HT-29 (cell line): ENCODE measurements at places on chromosomes 5 and 9.

GRCh38 chr5:172459783-172460165 lies 5.4 kb upstream of the SH3PXD2B start:
- no peak for DNase-seq

GRCh38 chr5:158159621-158160020 lies 300.7 kb upstream of the CLINT1 start:
- no peak for DNase-seq

- no peak for DNase-seq
Observed at GRCh38 chr9:87770616-87771315, 44.8 kb downstream of the CTSL start.

DNA sequence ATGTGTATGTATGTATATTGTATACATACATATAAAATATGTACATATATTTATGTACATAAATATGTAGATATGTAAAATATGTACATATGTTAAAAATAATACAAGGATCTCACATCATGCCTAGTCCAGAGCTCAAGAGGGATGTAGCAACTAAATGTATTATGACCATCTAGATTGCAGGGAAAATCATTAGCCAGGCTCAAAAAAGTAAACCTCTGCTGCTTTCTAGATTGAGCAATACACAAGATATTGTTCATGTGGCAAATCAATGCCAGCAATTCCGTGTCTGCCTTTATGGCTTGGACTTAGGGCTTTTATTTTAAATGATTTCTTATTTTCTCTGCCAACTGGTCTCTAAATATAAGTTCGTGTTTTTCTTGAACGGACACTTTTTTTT lies 65.2 kb downstream of the RAI14 start:
- DNase-seq: no peak

DNA sequence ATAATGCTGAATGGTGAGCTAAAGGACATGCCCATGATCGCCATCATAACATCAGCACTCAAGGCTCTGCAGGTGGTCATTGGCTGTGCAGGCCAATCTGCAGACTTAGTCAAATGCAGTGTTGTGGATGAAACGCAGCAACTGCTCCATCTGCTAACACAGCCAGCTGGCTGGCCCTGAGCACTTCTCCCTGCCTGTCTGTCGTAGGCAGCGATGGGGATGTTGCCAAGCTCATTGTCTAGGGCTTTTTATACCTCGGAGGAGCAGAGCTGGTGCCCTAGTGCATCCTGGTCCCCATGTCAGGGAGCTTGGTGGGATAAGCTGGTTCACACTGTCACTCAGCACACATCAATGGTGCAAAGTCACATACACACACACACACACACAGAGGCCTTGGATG lies 189.4 kb downstream of the TENT4A start:
- DNase-seq: no peak

DNA sequence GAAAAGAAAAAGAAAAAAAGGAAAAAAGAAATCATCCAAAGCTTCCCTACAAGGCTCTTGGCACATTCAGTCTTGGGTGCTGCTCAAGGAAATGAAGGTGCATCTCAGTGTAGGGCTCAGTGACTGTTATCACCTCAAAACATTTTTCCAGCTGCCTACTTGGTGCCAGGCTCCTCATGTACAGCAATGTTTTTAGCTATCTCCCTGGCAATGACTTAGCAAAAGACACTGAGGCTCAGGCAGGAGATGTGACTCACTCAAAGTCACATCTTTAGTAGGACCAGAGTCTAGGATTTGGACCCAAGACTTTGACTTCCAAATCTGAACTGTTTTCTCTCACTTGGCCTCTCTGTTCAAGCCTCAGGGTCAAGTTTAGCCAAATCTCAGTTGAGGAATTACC lies 264.2 kb downstream of the CRB2 start:
- DNase-seq: no peak

GRCh38 chr9:117835798-117836197 lies 131.6 kb downstream of the TLR4 start:
- DNase-seq: no peak

DNA sequence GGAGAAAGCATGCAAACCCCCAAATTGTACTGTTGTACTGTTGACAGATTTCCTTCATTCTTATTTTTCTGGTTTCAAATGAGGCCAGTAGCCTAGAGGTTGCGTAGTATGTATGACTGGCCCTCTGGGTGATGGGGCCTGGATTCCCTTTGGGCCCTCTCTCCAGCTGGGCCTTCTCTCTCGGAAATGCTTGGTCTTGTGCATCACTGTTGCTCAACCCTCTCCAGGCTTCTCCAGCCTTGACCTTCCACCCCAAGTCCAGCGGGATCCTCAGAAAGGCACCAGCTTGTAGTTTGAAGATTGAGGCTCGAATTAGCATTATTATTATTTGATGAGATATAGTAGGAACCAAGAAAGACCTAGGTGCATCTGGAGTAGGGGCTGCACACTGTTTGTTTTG lies 87.0 kb downstream of the ANGPTL2 start:
- no peak for DNase-seq

- DNase-seq: no peak
Observed at GRCh38 chr9:24587883-24588282, 42.2 kb upstream of the IZUMO3 start.

DNA sequence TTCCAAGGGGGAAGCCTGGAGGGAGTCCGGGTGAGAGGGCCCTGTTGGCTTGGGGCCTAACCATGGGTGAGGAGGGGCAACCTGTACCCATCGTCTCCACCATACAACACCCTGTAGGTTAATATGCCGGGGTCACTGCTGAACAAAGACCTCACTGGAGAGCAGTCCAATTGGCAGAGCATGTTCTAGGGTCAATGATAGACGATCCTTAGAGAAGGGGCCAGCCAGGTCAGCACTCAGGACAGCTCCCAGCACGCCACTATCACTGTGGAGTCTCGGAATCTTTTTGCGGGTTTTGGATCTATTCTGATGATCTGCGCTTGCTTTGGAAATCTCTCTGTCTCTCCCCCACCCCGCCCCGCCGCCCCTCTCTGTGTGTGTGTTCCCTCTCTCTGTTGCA lies 218.4 kb upstream of the MVB12B start:
- DNase-seq: no peak

DNA sequence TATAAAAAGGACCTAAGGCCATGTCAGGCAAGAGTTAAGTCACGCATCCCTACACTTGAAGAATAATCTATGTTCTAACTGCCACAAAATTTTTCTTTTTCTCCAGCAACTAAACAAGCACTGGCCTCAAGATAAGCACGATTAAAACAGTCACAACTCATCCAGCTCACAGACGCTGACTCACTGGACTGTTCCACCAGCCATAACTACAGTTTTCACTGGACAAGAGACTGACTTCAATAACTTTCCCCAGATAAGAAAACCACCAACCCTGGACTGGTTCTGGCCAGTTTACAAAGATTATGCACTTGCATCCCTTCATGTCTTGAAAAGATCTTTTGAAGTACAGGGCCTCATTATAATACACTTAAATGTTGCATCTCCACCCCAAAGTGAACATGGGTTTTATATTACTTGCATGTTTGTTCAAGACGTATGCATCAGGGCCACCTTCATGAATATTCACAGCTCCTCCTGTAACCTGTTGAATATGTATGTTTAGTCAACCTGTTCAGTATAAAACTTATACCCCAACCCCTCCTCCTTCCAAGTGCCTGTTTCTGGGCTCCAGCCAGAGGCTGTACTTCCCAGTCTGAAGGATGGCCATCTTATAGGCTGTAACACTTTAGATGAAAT lies 129.3 kb upstream of the EPB41L4A start:
- no peak for DNase-seq

GRCh38 chr9:27836661-27837401 lies 263.6 kb upstream of the C9orf72 start:
- no peak for DNase-seq

- DNase-seq: no peak
Observed at GRCh38 chr5:1318659-1319251, 23.9 kb upstream of the TERT start.

- no peak for DNase-seq
Observed at GRCh38 chr5:169422087-169422486, 121.1 kb upstream of the SLIT3 start.

DNA sequence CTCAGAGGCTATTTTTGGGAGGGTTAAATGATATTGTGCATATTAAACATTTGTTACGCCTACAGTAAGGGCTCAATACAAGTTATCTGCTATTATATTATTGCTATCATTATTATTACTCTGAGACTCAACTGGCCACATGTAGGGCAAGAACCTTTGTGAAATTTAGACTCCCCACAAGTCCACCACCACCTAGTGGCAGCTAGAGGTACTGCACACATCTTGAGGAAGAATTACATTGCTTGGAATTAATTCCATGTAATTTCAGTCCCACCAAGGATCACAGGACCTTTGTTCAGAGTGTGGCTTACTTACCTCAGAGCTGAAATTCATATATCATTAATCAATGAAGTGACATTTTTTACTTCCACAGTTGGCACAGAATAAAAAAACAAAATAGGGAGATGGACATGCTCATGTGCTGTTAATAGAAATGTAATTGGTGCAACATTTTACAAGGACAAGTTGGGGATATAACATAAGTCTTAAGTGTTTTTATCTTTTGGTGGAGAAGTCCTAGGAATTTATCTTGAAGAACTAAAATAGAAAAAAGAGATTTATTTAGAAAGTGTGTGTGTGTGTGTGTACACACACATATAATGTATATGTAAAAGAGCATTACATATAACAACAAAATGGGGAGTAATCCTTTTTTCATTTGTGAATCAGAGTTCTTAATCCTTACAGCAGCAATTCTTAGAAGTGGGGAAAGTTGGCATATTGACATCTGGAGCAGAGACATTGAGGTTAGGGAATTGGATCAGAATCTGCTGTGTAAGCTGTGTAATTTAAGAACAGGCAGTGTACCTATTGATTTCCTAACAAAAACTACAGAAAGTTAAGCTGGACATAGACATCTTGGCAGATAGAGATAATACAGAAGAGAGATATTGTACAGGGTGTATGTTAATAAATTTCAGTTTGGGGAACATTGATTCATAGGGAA lies 11.2 kb downstream of the MSANTD3 start:
- peak; percentile 78 for DNase-seq

GRCh38 chr5:170159947-170160346 lies 54.2 kb downstream of the FOXI1 start:
- DNase-seq: no peak

GRCh38 chr5:173310218-173310769 lies 17.9 kb downstream of the STC2 start:
- DNase-seq: no peak

- DNase-seq: no peak
Observed at GRCh38 chr5:160233215-160233614, 3.9 kb downstream of the FABP6 start.

DNA sequence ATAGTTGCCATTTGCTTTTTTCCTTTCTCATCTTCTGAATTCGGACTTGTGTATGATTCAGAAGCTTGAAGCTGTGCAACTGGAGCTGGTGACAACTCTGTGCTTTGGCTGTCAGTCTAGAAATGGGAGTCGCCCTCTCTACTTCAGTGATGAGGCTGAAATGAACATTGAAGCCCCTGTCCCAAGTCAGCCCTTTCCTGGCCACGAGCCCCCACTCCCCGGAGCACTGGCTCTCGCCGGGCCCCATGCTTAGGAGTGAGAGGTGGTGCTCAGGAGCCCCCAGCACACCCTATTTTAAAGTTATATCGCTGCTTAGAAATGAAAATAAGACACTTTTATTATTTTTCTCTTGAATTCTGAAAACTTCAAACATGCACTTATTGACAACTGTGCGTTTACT lies 66.0 kb downstream of the PSMB7 start:
- no peak for DNase-seq

DNA sequence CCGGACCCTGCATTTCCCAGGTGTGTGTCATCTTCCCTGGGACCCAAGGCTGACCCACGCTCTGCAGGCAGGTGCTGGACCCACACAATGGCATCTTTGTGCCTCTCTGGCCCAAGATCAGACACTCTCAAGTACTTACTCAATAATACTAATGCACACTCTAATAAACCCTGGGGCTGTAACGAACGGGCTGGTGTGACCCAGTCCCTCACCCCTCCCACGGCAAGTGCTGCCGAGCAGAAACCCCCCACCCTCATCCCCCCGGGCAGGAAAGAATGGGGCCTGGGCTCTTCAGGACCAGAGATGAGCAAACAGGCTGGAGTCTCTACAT lies 1.1 kb upstream of the OBP2B start:
- DNase-seq: peak; percentile 8

DNA sequence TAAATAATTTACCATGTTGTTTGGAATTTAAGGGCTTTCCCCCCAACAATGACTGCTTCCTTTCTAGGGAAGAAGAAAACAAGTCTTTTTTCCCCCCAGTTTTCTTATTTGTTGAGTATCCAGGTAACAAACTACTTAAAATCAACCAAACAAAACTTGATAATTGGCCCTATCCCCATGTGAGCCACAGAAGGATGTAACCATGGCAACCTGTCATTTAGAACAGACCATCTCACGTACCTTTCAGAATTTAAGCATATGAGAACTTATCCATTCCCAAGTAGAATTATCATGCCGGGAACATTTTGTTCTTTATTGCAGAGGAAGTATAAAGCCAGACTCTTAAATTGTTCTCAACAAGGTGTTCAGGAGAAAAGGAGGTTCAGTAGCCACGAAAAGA lies 392.3 kb downstream of the CETN3 start:
- no peak for DNase-seq

- DNase-seq: no peak
Observed at GRCh38 chr5:143896966-143897365, 85.0 kb downstream of the HMHB1 start.

DNA sequence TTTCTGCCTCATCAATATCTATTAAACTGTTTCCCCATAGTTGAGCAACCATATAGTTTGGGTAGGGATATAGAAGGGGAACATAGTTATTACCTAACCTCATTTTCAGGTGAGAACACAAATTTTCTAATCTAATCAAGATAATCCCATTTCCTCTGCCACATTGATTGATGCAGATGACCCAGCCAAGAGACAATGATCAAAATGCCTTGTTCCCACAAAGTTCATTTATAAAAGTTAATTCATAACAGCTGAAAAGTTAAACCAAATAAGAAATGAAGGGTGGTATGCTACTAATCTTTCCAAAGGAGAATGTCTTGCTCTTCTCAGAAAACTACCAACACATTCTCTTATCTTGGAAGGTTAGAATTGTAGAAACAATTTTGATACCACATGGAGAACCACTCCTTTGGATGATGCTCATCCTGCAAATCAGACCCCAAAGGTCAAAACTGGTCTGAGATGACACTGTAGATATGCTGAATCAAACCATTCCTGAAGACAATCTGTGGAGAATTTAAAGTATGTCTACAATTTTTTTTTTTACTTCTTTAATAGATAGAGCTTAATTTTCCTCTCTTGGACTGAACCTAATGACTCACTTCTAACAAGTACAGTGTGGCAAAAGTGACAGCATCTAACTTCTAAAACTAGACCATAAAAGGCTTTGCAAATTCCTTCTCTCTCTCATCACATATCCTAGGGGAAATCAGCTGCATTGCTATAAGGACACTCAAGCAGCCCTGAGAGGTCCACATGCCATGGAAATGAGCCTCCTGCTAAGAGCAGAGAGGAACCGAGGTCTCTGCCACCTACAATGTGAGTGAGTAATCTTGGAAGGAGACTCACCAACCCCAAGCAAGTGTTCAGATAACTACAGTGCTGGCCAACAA lies 586.7 kb upstream of the TUSC1 start:
- no peak for DNase-seq

- DNase-seq: no peak
Observed at GRCh38 chr5:71974622-71975021, 132.7 kb upstream of the MAP1B start.
